ENCODE measurements at places on chromosomes 11 and 22.

GRCh38 chr22:27046086-27046485 lies 388.7 kb downstream of the MIAT start:
- no peak for DNase-seq

- DNase-seq: no peak
Measured at GRCh38 chr11:272931-273198, 5.3 kb upstream of the NLRP6 start.

DNA sequence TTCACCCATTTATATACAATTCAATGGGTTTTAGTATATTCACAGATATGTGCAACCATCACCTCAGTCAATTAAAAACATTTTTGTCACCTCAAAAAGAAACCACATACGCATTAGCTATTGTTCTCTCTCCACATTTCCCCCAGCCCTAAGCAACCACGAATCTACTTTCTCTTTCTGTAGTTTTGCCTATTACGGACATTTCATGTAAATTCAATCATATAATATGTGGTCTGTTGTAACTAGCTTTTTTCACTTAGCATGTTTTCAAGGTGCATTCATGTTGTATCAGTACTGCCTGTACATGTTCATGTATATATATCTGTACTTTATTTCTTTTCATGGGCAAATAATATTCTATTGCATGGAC lies 104.7 kb upstream of the RRM1 start:
- DNase-seq: peak; percentile 28

GRCh38 chr22:49590381-49590780 lies 237.3 kb downstream of the BRD1 start:
- DNase-seq: no peak

DNA sequence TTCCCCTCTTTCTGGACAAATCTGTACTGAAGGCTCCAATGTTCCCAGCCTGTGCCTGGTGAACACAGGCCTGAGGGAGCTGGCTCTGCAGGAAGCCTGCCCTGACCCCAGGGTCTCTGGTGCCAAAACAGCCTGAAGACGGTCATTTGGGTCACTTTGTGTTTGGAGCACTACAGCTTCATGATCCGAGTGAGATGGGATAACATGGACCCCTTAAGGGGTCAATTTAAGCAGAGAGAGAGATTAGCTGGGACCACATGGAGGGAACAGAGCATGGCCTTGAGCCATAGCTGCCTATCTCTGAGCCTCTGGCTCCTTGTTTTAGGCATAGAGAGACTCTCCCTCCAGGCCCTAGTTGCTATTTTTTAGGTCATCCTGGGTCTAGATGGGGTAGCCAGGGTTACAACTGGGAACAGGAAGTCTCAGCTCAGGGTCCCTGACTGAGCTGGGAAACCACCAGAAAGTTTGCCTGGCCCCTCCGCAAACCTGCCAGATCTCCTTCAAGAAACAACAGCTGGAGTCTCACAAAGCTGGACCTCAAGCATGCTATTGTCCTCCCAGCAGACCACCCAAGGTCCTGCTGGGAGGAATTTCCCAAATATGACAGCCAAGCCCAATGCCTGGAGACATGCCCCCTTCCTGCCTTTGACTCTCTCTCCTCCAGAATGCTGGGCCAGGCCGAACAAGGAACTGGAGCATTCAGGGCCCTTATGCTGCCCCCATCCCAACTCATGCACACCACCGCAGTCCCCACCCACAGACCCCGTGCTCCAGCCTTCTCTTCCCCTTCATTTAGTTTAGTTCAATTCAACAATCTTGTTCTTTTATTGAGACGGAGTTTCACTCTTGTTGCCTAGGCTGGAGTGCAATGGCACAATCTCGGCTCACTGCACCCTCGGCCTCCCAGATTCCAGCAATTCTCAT lies 4.0 kb downstream of the SLCO2B1 start:
- DNase-seq: no peak

GRCh38 chr11:6629892-6630631 lies 10.8 kb upstream of the TPP1 start:
- DNase-seq: no peak

DNA sequence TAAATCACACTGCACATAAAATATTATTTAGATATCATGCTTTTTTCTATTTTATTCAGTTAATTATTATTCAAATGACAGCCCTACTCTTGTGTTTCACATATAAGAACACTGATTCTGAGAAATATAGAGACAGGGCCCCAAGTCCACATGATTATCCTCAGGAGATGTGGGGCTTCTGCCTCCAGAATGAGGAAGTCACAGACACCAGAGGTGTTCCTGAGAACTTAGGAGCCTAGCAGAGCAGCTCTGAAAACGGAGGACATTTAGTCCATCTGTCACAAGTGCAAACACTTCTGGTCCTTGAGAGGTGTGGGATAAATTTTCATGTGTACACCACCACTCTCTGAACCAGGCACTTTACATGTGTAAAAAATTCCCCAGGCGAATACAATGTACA lies 26.2 kb downstream of the TRIM66 start:
- DNase-seq: no peak

DNA sequence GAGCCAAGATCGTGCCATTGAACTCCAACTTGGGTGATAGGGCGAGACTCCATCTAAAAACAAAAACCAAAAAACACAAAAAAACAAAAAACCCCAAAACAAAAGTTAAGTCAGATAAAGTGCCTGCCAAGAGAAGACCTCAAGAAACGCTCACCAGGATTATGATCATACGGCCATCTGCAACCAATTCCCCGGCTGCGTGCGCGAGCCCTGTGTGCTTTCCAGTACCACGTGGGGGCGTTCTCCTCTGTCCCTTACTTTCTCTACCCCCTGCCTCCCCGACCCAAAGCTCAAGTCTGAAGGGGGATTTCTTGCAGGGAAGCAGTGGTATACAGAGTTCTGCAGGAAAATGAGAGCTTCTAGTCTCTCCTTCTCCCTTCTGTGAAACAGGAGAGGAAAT lies 10.5 kb upstream of the RPS19BP1 start:
- no peak for DNase-seq

GRCh38 chr22:39732625-39733024 lies 160.9 kb downstream of the ENTHD1 start:
- DNase-seq: no peak

GRCh38 chr11:9030601-9031000 lies 26.8 kb upstream of the NRIP3 start:
- no peak for DNase-seq

GRCh38 chr22:46103181-46103580 lies 47.1 kb upstream of the PPARA start:
- DNase-seq: no peak

GRCh38 chr11:44047298-44047697 lies 483 bp upstream of the ACCSL start:
- no peak for DNase-seq

DNA sequence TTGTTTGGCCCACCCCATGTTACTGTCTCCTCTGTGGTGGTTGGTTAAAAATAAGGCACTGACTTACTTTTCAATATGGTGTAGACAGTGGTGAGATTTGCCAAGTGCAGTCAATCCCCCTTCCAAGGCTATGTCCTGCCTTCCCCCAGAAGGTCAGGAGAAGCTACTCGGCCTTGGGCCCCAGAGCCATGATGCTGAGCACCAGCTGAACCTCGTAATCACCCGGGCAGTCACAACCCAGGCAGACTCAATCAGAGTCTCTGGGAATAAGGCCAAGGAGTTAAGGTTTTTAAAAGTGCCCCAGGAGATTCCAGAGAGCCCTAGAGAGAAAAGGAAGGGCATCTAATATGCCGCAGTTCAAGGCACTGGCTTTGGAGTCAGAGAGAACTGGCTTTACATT lies 23.8 kb downstream of the MYO18B start:
- no peak for DNase-seq

DNA sequence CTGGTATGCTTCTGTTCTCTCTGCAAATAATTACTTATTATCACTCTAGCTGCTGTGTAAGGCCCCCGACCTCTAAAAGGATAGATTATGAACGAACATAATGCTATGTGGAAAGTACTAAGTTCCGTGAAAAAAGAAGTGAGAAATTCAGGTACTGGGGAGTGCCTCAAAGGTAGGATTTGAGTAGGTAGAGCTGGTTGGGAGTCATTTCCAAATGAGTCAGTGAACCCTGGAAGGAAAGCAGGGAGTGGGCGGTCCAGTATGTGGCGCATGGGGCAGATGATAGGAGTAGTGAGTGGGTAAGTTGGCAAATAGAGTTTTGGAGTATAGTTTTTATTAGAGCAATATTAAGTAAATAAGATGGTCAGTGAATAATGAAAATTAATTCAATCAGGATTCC lies 2.4 kb downstream of the ZC3H12C start:
- DNase-seq: no peak

GRCh38 chr22:25841775-25842174 lies 99.8 kb downstream of the MYO18B start:
- no peak for DNase-seq

DNA sequence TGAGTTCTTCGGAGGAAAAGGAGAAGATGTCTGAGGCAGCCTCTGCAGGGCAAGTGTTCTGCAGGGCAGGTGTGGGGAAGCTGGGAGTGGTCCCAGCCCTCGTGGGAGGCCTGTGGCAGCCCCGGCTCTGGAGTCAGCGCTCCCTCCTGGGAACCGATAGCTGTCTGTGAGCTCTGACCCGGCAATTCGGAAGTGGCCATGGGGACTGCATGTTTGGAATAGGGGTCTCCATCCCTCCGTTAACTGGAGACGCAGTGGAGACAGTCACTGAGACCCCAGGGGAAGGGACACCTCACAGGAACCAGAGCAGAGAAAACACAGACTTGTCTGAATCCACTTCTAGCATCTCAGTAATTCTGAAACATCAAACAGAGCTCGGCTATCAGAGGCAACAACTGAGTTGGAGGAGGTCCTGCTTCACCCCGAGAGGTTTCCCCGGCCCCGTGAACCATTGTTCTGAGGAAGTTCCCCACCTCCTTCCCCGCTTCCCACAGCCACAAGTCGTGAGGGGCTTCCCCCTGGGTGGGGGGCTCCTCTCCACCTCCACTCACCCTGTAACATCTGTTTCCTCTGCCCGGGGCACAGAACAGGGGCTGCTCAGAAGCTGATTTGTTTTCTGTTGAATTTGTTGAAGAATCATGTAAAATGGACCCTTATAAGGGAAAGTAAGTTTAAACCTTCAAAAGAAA lies 99.6 kb downstream of the BRD1 start:
- DNase-seq: no peak

DNA sequence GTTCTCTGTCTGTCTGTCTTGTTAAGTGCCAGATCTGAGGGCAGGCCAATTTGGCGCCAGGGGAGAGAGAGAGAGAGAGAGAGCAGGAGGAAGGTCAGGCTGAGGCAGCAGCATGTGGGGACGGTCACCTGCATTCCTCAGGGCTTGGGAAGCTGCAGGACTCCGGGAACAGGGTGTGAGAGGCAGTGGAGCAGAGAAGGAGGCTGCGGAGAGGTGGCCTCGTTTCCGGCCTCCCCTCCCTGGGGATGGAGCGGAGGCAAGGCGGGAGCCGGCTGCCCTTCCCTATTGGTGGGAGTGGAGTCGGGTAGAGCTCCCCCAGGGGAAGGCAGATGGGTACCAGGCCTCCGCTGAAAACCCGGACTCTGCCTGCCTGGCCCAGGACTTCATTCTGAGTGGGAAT lies 9.7 kb downstream of the CLMP start:
- no peak for DNase-seq

DNA sequence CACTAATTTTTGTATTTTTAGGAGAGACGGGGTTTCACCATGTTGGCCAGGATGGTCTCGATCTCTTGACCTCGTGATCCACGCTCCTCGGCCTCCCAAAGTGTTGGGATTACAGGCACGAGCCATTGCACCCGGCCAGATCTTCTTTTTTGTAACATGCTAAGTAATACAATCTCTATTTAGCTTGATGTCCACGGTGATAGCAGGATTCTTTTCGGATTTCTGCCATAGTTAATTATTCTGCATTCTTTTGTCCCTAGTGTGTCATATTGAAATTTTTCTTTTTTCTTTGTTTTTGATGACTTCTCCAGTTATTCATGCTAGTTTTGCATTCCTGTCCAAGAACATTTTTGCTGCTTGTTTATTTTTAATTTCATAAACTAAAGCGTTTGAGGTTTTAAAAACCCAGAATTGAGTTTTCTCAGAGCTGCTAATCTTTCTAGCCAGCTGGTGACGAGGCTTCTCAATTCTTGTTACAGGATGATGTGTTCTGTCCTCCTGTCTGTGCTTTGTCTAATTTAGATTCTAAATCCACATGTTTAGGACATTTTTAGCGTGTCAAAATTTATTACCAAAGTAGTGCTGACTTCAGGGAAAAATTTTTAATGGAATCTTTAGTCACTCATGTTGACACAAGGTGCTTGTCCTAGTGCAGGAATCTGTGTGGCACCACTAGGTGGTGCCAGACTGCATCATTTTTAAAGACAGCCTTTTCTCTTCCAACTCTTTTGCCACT lies 21.8 kb downstream of the NF2 start:
- peak; percentile 45 for DNase-seq

- peak; percentile 55 for DNase-seq
Measured at GRCh38 chr22:50146439-50147238, 23.9 kb upstream of the PANX2 start.
